ENCODE measurements at places on chromosomes 2 and 18. TPM values are rescaled to one million over a fixed set of nuclear protein-coding genes. Genes with fewer than 3 reads are reported as not detected.

Gene CCDC74B
- total RNA-seq = 1.1 TPM

Gene DSG1
- total RNA-seq = not detected

Gene FNDC4
- not detected for total RNA-seq

Gene NT5C1B
- total RNA-seq = not detected

Gene STARD6
- total RNA-seq = 0.23 TPM

Gene AKAIN1
- total RNA-seq = not detected

Gene SAG
- total RNA-seq = not detected
